ENCODE measurements at places on chromosomes 11 and 22.

DNA sequence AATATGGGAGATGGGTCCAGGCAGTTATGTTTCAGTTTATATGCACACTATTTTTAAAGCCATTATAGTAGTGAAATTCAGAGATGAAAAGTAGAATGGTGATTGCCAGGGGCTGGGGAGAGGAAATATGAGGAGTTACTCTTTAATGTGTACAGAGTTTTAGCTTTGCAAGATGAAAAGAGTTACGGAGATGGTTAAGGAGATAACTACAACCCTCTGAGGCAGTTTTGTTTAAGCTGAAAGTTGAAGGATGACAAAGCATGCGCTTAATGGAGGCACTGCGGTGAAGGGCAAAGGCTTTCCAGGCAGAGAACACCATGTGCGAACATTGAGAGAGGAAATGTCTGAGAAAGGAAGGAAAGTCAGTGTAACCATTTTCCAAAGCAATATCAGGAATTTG is 18.2 kb upstream of the BMAL1 start:
- DNase-seq = no peak

GRCh38 chr11:104078245-104078644 is 41.8 kb downstream of the DDI1 start:
- DNase-seq = no peak

DNA sequence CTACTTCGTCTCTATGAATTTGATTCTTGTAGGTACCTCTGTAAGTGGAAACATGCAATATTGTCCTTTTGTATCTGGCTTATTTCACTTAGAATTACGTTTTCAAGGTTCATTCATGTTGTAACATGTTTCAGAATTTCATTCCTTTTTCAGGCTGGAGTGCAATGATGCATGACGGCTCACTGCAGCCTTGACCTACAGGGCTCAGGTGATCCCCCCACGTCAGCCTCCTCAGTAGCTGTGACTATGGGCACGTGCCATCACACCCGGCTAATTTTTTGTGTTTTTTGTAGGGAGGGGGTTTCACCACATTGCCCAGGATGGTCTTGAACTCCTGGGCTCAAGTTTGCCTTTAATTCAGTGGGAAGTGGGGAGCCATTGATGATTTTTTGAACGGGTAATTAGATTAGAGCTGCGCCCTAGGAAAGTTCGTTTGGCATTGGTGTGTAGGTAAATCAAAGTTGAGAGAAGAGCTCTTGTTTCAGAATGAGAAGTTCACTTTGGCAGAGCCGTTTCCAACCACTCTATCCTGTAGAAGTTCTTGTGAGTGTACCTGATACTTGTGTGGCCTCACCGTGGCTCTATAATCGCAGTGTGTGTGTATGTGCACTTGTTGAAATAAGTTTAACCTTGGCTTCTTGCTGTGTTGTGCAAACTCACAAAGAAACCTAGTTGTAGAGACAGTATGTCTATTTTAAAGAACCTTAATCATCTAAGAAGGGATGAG is 115.9 kb downstream of the NAV2 start:
- DNase-seq = no peak

DNA sequence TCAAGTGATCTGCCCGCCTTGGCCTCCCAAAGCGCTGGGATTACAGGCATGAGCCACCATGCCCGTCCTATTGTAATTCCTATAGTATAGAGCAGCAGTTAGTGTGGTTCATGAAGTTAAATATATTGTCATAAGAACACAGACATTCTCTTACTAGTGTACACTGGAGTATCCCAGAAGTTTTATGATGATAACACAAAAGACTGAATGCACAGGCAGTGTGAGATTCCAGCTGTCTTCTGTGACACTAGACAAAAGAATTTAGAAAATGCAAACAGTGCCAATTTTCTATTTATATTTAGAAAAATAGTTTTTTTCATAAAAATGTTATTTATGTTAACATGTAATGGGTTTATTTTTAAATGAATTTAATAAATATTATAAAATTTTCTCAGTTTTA is 39.4 kb upstream of the RBX1 start:
- DNase-seq = no peak

DNA sequence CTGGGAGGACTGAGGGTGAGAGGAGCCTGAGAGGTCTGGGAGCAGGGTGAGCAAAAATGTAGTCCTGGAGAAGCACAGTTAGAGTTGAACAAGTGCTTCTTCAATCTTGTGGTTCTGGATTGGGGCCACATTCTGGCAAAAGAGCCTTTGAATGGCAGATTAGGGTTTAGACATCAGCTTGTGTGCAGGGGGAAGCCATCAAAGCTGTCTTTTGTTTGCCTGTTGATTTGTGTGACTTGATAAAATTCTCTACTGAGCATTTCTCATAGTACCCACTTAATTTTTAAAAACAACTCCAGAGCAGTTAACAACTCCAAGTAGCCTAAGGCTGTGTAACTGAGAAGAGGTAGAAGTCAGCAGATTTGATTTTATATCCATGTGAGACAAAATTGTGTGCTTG is 166.2 kb downstream of the FAT3 start:
- DNase-seq = no peak

DNA sequence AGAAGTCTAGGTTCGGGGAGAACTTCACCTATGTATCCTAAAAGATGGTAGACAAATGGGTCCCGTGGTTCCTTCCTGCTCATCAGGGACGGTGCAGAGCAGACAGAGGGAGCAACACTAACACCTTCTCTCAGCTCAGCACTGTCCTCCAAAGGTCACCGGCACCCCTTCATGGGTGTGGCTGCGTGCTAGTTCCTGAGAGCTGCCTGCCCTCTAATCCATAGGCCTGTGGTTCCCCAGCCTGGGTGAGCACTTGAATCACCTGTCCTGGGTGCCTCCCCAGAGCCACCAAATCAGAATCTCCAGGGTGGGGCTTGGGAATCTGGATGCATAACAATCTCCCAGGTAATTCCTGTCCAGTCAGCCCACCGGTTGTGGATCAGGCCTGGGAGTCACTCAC is 113.9 kb upstream of the TMEM45B start:
- DNase-seq = no peak

GRCh38 chr22:29209624-29209929 is 3.9 kb downstream of the EMID1 start:
- no peak for DNase-seq

GRCh38 chr22:44089717-44090570 is 65.8 kb downstream of the PARVB start:
- no peak for DNase-seq

DNA sequence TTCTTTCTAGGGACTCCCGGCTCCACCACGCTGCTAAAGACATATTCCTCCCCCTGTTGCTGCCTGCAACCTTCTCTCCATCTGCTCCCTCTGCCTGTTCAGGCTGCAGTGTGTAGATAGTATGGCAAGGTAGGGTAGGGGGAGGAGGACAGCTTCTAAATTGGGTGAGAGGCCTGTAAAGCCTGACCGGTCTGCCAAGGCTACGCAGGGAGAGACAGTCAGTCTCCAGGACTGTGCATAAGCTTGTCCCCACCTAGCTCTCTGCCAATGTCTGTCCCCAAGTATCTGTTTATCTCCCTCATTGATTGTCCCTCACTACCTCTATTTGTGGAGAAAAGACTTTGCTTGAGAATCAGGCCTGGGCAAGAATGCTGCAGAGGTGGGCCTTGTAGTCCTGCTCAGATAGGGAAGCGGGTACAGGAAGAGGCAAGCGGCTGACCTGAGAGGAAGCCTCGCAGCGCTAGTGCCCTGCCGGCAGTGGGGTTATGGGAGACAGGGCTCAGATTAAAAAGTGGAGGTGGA is 871 bp upstream of the SEZ6L start:
- no peak for DNase-seq

DNA sequence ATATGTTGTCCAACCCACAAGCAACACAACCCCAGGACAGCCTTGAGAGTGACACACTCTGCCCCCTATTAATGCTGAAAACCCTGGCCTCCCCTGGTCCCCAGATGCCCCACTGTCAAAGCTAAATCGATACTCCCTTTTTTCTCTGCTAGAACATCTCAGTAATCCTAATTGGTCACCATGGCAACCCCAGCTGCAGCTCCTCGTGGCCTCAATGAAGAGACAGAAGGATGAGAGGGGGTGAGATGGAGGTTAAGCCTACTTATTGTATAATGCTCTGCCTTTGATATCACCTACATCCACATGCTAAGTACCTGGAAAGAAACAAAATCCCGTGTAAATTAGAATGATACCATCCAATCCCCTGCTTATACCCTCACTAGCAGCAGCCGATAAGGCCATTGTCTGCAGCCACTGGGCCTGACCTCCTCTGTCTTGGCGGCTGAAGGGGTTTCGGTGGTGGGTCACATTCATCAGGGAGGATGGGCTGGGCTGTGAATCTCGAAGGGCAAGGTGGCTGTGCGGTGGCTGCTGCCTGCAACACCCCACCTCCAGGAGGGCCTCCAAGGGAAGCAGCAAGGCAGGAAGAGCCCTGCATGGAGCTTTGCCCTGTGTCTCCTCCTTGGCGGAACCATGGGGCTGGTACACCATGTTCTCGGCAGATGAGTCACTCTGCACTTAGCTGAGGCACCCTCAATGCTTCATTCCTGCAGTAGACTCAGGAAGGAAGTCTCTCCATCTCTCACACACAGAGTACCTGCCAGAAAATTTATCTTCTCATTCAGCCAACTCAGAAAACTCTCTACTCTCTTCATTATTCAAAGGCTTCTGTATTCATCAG is 399.5 kb downstream of the BUD13 start:
- DNase-seq = no peak

GRCh38 chr11:102640946-102641345 is 15.8 kb upstream of the MMP20 start:
- DNase-seq = no peak

DNA sequence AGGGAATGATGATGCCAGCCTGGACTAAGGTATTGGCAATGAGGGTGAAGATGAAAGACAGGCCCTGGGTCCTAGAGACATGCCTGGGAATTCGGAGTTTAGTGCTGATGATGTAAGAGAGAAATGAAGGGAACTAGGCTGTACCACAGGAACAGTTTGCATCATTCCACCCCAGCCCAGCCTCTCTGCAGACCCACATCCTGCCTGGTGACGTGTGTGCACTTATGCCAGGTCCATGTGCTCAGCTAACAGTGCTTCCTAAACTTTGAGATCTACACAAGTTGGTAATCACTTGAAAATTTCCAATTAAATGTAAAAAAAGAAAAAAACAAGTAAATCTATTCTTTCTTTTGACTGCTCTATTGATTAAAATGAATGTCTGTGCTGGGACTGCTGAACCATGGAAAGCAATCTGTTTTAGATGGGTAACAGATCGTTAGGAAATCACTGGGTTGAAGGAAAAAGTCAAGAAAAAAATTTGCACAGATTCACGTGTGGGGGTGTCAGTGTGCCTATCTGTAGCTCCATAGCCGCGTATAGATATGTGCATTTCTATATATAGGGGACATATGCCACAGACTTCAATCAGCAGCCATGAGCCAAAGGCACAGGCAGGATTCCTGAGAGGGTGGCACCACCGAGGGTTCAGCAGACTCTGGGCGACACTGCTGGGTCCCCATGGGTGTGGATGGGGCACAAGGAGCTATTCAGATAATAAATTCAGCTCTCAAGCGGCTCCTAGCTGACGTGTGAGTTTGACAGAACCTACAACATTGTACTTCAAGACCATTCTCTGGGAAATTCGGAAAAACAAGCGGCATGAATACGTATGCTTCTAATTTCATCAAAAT is 131.1 kb upstream of the OPCML start:
- DNase-seq = no peak

- no peak for DNase-seq
Observed at GRCh38 chr22:42511401-42511891, 8.2 kb downstream of the RRP7A start.

DNA sequence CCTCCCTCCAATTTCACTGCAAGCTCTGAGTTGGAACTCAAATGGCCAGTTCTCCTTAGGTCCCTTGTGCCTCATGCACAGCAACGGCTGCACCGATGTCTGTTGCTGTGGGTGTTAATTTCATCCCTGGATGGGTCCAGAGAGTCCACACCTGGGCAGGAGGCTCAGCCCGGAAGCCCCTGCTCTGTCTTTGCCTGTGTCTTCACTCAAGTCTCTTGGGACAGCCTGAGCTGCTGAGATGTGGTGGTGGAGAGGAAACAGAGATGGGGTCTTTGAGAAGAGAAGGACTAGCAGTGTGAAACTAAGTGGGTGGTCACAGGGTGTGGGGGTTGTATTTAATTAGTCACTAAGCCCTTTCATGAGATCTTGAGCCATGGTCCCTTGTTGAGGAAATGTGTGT is 109.3 kb downstream of the NECTIN1 start:
- DNase-seq = no peak

DNA sequence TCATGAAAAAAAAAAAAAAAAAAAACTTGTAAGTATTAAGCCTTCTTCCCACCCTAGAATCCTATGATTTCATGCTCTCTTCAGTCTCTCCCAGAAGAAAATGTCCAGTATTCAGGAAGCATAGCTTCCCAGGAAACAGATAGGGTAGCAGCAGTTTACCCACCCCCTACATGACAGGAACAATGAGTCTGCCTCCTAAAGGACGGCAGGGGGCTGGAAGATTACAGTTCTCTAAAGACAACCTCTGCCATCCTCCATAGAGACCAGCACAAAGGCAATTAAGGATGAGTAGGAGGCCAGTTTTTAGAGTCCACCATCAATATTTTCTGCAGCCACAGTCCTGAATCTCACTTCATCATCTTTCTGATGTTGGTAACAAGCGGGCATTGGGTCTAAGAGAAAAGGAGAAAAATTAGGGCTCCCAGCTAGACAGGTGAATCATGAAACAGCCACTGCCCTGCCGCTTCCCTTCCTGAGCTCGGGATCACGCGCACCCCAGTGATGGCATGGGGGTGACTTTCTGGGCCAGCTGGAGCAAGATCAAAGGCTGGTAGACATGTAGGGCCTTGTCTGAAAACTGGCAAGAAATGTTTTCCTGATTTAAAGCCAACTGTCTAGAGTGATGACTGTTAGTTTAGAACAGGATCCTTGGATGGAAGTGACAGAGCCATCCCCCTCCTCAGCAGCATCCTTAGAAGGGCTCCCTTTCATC is 322.8 kb downstream of the LARGE1 start:
- no peak for DNase-seq

- no peak for DNase-seq
Observed at GRCh38 chr11:120248551-120249278, 8.8 kb downstream of the POU2F3 start.

GRCh38 chr11:27837895-27838563 is 137.8 kb upstream of the BDNF start:
- DNase-seq = no peak

- DNase-seq = no peak
Observed at GRCh38 chr11:3359092-3359824, 19.7 kb downstream of the ZNF195 start.

GRCh38 chr11:17692931-17693330 is 26.4 kb upstream of the MYOD1 start:
- no peak for DNase-seq

GRCh38 chr11:125157953-125158680 is 6.4 kb upstream of the PKNOX2 start:
- no peak for DNase-seq

All from stimulated activated CD8-positive, alpha-beta memory T cell treated with anti-CD3 and anti-CD28 coated beads, Interleukin-15, amount 100 ng/mL, for 1 hour (primary cell).